ENCODE measurements at places on chromosomes 6 and 20.

GRCh38 chr6:13336553-13336952 lies 8.2 kb upstream of the TBC1D7 start:
- peak; percentile 83 for DNase-seq

GRCh38 chr6:20715135-20715806 lies 181.0 kb downstream of the CDKAL1 start:
- DNase-seq, result no peak

- DNase-seq, result no peak
Observed at GRCh38 chr20:8128291-8129060, 3.6 kb upstream of the PLCB1 start.

DNA sequence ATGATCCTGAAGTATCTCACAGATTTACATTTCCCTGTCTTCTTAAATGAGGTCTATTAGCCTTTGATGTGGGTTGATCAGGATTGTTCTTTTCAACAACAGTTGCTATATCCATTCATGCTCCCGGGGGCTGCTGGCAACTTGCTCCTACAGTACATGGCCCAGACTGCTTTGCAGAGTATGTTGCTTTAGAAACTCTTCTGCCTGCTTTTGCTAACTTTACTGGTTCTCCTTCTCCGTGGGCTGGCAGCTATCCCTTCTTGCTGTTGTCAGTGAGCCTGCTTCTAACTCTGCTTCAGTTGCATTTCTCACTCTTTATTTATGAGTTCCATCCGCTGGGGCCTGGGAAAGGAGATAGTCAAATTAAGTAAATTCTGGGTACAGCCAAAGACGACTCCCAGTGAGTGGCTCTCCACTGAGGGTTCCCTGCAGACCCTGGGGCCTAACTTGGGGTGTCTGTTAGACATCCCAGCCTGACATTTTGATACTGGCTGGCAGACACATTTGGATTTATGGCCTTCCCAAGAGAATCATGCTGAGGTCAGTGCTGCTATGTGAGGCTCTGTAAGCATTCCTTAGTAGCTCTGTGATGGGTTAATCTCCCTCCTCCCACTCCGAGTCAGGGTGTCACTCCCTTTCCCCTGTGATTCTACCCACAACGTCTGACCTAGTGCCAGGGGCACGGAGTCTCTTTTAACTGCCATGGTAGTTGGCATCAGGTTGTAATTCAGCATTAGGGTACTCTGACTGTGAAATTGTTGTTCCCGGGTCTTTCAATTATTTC lies 73.6 kb downstream of the SLX4IP start:
- DNase-seq, result no peak

GRCh38 chr6:157995458-157995857 lies 13.8 kb downstream of the SYNJ2 start:
- DNase-seq, result no peak

- no peak for DNase-seq
Observed at GRCh38 chr6:159880412-159880975, 10.3 kb upstream of the MAS1 start.

GRCh38 chr6:42390228-42390934 lies 61.3 kb downstream of the TRERF1 start:
- no peak for DNase-seq

- peak; percentile 10 for DNase-seq
Observed at GRCh38 chr6:112289038-112289566, 34.7 kb upstream of the LAMA4 start.

GRCh38 chr6:133743621-133744020 lies 145.3 kb upstream of the TCF21 start:
- no peak for DNase-seq

GRCh38 chr20:33909331-33909921 lies 84.3 kb upstream of the RALY start:
- DNase-seq, result no peak

GRCh38 chr6:100342830-100343229 lies 121.9 kb downstream of the SIM1 start:
- DNase-seq, result no peak

DNA sequence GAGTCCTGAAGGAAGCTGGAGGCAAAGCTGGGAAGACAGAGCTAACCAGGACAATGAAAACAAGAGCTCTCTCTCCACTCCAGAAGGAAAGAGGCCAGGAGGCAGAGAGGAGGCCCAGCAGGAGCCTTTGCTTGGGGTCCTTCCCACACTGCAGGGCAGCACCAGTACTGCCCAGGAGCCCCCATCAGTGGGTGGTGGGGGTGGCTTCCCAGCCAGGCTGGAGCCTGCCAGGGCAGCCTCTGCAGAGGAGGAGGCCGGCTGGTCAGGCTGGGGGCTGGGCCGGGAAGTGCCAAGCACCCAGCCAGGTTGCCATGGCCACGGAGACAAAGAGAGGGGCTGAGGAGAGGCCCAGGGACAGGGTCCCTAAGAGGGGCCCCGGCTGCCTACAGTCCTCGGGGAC lies 33.4 kb downstream of the PREX1 start:
- DNase-seq, result no peak

- no peak for DNase-seq
Observed at GRCh38 chr6:106702046-106702445, 72.7 kb downstream of the QRSL1 start.

- no peak for DNase-seq
Observed at GRCh38 chr6:29927275-29927569, 15.1 kb upstream of the HLA-A start.

Data from Kasumi-1 (cell line).